T1000 (cell line): ENCODE measurements at places on chromosomes 3 and 15.

GRCh38 chr3:61638741-61639140 lies 77.4 kb downstream of the PTPRG start:
- no peak for DNase-seq

GRCh38 chr3:149426325-149426724 lies 48.2 kb upstream of the TM4SF4 start:
- DNase-seq = no peak

GRCh38 chr3:139639662-139640061 lies 38.1 kb downstream of the NMNAT3 start:
- no peak for DNase-seq

GRCh38 chr15:71679793-71680353 lies 130.5 kb upstream of the NR2E3 start:
- DNase-seq = peak; percentile 22

- DNase-seq = no peak
These were observed 32.4 kb downstream of the CD200R1L start for GRCh38 chr3:112814266-112814665.

- DNase-seq = no peak
These were observed 78.5 kb downstream of the CD200 start for GRCh38 chr3:112411425-112411824.

- no peak for DNase-seq
These were observed 13.1 kb downstream of the ARIH1 start for GRCh38 chr15:72487070-72487797.

- no peak for DNase-seq
These were observed 3.6 kb upstream of the SOX14 start for GRCh38 chr3:137760341-137761098.

- DNase-seq = peak; percentile 21
These were observed 19.6 kb downstream of the TIMP4 start for GRCh38 chr3:12139111-12139511.

DNA sequence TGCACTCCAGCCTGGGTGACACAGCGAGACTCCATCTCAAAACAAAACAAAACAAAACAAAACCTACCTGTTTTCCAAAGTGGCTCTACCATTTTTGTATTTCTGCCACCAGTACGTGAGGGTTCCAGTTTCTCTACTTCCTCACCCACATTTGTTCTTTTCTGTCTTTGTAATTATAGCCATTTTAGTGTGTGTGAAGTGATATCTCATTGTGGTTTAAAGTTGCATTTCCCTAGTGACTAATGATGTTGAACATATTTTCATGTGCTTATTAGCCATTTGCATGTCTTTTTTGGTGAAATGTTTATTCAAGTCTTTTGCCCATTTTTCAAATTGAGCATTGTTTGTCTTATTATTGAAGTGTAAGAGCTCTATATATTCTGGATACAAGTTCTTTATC lies 50.7 kb downstream of the TRA2B start:
- no peak for DNase-seq

GRCh38 chr15:63211549-63211948 lies 22.1 kb downstream of the RAB8B start:
- no peak for DNase-seq

- no peak for DNase-seq
These were observed 27.0 kb downstream of the VIPR1 start for GRCh38 chr3:42529468-42529867.

DNA sequence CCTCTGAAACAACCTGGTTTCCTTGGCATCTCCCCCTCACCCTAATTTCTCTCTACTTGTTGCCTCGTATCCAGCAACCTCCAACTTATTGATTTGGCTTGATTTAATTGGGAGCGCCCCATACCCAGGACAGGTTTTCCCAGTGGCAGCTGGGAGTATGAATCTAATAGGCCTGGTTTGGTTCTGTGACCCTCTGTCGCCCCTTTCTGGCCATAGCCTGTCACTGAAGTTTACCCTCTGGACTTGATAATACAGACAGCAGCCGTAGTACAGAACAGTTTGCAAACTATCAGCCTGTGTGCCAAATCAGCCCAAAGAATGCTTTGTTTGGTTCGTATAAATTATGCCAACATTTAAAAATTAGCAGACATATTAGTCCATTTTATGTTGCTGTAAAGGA lies 525.1 kb upstream of the GOLIM4 start:
- DNase-seq = no peak

DNA sequence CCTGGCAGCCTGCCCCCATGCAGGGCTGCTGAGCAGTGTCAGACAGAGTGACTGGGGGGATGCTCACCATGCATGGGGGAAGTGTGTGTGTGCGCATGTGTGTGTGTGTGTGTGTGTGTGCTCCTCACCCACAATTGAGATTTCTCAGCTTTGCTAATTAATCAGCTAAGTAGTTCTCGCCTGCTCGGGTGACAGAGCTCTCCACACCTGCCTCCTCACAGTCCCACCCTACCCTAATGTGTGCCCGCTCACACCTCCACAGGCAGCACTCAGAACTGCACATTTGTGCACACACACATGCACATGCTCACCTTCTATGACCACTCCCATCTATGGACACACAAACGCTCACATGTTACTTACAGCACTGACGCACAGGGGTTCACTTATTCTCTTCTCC lies 37.3 kb downstream of the CACNA2D2 start:
- DNase-seq = no peak

DNA sequence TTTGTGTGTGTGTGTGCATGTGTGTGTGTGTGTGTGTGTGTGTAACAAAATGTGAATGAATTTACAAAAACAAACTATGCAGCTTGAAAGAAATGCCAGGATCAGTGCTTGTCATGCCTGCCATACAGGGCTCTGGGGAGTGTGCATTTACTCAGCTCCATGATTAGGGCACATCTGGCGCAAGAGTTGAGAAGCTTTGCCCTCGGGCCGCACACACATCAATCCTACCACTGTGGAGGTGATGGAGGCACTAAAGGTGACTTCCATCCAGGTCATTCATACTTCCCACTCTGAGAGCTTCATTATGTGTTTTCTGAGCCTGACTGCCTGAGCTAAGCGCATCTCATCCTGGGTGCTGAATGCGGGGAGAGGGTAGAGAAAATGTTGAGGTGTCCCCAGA lies 72.0 kb upstream of the ZBED2 start:
- no peak for DNase-seq

DNA sequence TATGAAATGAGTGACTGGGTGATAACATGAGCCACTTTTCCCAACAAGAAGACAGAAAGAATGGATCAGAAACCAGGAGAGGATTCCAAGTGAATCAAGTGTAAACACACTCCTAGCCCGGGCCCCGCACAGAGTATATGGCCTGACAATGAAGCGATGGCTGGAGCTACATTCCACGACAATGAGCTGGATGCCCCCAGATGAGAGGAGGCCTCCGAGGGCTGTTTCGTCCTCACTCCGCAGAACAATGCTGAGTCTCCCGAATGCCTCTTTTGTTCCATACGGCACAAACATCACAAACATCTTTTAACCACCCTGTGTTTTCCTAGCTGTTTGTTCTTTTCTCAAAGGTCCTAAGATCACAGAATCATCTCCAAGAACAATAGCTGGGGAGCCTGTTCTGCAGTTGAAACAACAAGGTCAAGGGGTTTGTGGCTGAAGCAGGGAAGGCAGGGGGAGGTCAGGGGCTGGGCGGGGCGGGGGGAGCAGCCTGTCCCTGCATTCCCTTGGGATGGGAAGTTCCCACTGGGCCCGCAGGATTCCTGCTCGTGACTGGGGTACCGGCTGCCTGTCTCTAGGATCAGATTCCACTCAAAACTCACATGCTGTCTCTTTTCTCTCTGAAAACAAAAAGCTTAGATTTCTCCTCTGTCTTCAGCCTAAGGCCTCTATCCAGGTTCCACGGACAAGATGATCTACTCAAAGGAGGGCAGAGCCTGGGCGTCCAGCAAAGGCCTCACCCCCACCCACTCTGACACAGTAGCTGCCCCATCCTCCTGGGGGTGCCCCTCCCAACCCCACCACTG lies 151.3 kb downstream of the XXYLT1 start:
- no peak for DNase-seq

DNA sequence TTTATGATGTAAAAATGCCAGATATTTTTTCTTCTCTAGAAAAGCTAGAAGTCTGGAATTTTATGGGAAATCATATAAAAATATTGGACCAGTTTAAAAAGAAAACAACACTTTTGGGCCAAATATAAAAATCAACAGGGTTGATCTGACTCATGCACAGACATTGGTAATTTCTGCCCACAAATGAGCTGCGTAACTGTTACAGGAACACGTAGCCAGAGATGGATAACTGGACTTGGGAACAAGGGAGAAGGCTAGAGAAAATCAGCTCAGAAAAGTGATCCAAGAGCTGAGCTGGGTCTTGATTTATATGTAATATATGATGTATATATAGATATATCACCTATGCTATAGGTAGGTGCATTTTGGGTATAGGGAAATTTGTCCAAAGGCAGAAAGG lies 36.8 kb upstream of the NAALADL2 start:
- DNase-seq = no peak

- no peak for DNase-seq
These were observed 195.2 kb downstream of the ALCAM start for GRCh38 chr3:105561876-105562275.

- DNase-seq = no peak
These were observed 147.1 kb downstream of the PGPEP1L start for GRCh38 chr15:98860281-98861041.

GRCh38 chr3:188486126-188486525 lies 332.2 kb downstream of the LPP start:
- DNase-seq = no peak

DNA sequence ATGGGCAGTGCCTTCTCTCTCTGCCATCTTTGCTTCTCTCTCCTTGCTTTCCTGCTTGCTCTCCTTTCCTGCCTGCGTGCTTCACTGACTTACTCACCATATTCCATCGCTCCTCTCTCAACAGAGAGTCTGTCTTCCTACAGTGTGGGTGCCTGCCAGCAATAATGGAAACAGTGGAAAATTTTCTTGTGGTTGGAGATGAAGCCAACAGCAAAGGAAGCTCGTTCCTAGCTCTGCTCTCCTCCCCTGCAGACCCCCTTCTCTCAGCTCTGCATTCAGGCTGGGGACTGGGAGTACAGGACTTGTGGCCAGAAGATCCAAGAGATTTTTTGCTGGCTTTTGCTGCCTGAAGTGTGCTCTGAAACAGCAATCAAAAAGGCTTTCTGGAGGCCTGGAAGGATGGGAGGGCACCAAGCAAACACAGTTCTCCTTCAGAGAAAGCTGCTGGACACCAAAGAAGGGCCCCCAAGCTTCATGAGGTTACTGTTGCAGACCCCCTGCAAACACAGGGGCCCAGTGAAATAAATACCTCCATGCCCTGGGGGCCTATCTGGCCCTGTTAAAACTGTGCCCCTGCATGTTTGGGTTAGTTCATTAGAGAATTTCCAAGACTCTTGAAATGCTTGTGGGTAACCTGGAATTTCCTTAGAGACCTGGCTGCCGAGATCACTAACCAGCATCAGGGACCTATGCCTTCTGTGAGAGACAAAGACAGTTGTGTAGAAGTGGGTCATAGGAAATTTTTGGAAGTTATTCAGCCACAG lies 149.9 kb upstream of the RASGRP1 start:
- DNase-seq = peak; percentile 66

- DNase-seq = no peak
These were observed 1.2 kb upstream of the PPP2R3A start for GRCh38 chr3:135964160-135964955.

DNA sequence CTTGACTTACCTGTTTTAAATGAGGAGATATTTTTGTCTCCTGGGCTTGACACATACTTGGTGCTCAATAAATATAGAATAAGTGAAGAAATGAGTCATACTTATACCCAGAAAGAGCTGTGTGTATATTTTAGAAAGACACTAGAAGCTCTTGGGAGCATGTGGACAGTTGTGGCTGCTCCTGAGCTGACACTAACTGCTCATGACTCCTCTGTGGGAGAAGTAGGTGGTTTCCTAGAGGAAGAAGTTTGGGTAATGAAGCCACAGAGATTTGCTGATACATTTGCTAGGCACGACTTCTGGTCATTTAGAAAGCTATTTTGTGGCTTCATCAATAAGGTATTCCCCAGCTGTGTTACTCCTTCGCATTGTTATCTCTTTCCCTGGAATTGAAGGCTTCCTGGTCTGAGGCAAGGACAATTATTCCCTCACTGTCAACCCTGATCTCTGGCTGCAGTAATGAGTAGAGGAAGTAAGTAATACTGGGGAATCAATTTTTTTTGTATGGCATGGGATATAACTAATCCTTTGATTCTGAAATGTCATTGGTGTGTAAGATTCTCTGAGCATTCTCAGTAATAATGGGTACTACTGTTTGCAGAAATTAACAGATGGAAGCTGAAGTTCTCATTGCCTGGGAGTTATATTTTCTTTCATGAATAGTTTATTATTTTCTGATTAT lies 79.6 kb upstream of the DCBLD2 start:
- peak; percentile 27 for DNase-seq

DNA sequence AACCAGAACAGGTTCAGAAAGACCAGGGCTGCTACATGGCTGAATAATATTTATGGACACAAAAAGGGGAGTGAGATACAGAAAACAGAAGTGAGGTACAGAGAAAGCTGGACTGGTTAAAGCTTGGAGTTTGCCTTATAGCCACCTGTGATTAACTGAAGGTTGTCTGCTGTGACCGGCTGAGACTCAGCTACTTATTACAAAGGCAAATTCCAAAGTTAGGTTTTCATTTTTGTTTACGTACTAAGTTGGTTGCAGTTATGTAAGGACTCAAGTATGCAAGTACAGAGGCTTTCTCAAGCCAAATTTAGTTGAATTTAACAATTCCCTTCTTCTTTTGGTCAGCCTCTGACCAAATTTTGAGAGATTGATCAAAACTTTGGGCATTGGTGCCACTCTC lies 264.6 kb downstream of the THSD4 start:
- DNase-seq = no peak

DNA sequence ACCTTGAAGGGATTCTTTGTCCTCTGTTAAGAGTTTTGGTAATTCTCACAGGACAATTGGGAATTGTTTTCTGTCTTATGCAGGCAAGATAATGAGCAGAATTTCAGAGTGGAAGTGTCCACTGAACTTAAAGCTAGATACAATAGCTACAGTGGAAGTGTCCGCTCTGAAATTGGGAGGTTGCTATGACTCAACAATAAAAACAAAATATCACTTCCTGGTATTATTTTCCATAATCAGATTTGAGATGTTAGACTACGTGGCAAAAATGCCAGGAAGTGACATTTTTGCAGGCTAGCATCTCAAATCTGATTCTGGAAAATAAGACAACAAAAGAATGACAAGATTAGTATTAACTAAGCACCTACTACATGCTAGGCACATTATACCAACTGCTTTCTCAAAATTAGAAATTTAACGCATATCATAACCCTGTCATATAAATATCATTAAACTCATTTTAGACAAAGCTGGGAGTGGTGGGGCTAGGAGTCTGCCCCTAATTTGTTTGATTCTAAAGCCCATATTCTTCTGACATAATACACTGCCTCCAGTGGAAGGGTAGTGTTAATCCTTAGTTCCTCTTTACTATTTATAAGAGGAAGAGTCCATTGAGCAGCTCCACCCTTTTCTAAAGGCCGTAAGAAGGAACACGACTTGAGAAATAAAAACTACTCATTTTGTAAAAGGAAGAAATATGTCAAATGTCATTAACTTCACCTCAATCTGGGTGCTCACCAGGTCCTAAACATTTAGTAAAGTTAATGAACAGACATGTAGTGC lies 266.9 kb upstream of the STT3B start:
- DNase-seq = no peak

- DNase-seq = no peak
These were observed 55.2 kb downstream of the CMSS1 start for GRCh38 chr3:99872923-99873254.

GRCh38 chr3:32495085-32495484 lies 7.6 kb downstream of the CMTM6 start:
- no peak for DNase-seq

GRCh38 chr3:43872301-43872700 lies 181.6 kb downstream of the ABHD5 start:
- peak; percentile 79 for DNase-seq

- no peak for DNase-seq
These were observed 24.3 kb upstream of the TATDN2 start for GRCh38 chr3:10223676-10224639.

GRCh38 chr3:4517093-4517492 lies 23.9 kb downstream of the ITPR1 start:
- DNase-seq = no peak
